NCI-H1417 (cell line): ENCODE measurements at places on chromosomes 11 and 22.

- DNase-seq: no peak
Observed at GRCh38 chr22:49446145-49446758, 381.4 kb downstream of the BRD1 start.

GRCh38 chr11:96340555-96340885 lies 2.5 kb downstream of the MAML2 start:
- DNase-seq: no peak

DNA sequence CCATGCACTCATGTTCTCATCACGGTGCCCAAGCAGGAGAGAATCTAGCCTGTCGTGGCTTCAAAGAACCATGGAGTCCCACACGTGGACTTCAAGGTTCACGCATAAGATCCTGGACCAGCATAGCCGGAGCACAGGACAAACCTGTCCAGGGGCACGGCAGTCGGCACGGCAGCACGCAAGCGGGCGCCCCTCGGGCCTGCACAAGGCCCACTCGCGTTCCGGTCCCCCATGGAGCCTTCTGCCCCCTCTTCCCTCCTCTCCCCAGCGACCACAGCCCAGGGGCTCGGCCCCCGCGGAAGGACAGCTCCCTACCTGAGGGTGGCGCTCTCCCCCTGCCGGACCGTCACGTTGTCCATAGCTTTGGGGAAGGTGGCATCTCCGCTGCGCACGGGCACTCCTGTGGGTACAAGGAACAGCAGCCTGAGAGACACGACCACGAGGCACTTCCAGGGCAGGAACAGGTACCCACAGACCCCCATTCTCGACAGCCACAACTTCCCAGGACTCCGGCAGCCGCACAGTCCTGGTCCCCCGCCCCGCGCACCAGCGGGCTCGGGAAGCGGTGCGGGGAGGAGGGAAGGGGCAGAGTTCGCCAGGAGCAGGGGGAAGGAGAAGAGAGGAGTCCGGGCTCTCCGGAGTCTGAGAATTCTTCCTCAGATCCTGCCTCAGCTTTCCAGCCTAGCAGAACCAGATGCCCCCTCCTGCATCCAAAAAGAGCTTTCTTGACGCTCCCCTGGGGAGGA lies 589.5 kb downstream of the OPCML start:
- peak; percentile 59 for DNase-seq

- no peak for DNase-seq
Observed at GRCh38 chr11:3894128-3894731, 38.8 kb downstream of the STIM1 start.

DNA sequence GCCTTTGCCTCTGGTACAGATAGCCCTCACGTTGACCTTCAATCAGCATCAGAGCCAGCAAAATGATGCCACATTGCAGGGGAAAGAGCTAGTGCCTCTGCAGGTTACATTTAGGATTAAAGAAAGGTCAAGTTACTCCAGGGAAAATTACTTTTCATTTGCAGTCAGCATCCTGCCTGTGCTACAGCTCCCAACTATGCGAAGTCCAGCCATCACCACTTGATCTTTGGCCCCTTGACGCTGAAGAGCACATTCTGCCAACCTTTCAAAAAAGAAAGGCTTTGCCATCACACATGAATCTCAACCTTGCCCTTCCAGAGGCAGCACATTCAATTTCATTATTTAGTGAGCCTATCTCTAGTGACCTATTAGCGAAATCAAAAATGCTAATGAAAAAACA lies 11.3 kb downstream of the FJX1 start:
- DNase-seq: no peak
